ENCODE measurements at places on chromosomes 6 and 20. TPM values are rescaled to one million over a fixed set of nuclear protein-coding genes. Genes with fewer than 3 reads are reported as not detected.

PCMTD2 gene
- 157 TPM for total RNA-seq

KHDC1 gene
- total RNA-seq, result 8.0 TPM

PBOV1 gene
- not detected for total RNA-seq

ABHD16A gene
- total RNA-seq, result 48.0 TPM

KCNB1 gene
- 0.06 TPM for total RNA-seq

LY6G6C gene
- not detected for total RNA-seq

PDYN gene
- total RNA-seq, result 0.33 TPM

DNA sequence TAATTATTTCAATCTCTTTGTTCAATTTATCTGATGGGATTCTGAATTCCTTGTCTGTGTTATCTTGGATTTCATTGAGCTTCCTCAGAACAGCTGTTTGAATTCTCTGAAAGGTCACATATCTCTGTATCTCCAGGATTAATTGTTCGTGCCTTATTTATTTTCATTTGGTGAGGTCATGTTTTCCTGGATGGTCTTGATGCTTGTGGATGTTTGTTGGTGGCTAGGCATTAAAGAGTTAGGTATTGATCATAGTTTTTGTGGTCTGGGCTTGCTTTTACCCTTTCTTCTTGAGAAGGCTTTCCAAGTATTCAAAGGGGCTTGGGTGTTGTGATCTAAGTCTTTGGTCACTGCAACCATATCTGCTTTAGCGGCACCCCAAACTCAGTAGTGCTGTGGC is 39.4 kb upstream of the SCP2D1 start:
- no peak for DNase-seq

- DNase-seq, result peak; percentile 81
These were observed 637 bp upstream of the HIVEP2 start for GRCh38 chr6:142945446-142946180.

- DNase-seq, result no peak
These were observed 15.5 kb downstream of the COL9A3 start for GRCh38 chr20:62832212-62832922.

- DNase-seq, result no peak
These were observed 151.7 kb downstream of the TMEM200A start for GRCh38 chr6:130517444-130517931.

- DNase-seq, result no peak
These were observed 31.9 kb downstream of the NUDT3 start for GRCh38 chr6:34360556-34360955.

- no peak for DNase-seq
These were observed 16.5 kb downstream of the CARMIL1 start for GRCh38 chr6:25295651-25296050.

DNA sequence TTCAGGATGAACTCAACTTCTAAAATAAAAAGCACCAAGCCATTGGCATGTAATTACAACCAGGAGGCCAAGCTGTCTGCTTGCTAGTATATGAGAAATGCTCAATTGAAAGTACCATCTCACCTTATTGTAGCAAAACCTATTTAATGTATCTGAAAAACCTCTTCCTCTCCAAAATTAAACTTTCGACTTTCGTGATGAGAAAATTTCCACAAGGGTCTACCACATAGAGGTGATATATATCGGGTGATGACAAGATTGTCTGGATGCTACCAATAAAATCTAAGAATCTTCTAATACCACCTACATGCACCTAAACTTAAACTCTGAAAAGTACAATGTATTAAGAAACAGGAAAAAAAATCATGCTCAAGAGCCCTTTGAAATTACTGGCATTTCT is 74.2 kb downstream of the ATXN1 start:
- DNase-seq, result no peak

GRCh38 chr6:155962276-155962675 is 506.6 kb upstream of the NOX3 start:
- no peak for DNase-seq

DNA sequence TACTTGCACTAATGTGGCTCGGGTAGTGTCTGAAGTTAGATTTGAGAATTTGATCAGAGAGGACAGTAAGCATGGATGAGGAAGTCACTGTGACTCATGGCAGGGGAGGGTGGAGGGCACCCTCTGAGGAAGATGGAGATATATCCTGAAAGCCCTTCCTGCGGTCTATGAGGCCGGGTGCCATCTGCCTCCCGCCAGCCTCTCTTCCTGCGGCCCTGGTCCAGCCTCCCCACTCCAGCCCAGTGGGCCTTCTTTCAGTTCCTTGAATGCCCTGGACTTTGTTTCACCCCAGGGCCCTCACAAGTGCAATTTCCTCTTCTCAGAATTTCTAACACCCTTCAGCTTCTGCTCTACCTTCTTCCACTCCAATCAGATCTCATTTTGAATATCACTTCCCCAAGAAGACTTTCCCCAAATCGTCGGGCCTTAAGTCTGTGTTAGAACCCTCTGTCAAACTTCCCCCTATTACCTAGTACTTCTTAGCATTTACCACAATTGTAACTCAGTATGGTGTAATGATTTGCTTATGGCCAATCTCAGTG is 20.2 kb upstream of the TNFAIP3 start:
- no peak for DNase-seq

GRCh38 chr6:104548297-104548696 is 311.4 kb downstream of the HACE1 start:
- no peak for DNase-seq

- peak; percentile 35 for DNase-seq
These were observed 4.4 kb upstream of the FLRT3 start for GRCh38 chr20:14341801-14342200.

GRCh38 chr6:7108196-7108963 is 619 bp downstream of the RREB1 start:
- DNase-seq, result peak; percentile 69

All from cardiac muscle cell (in vitro differentiated cells and primary cell).